ENCODE measurements at places on chromosomes 2 and 18.

GRCh38 chr2:239313776-239314175, 87.0 kb downstream of the HDAC4 start:
- DNase-seq, result no peak

- no peak for DNase-seq
These were observed 28.5 kb upstream of the AQP4 start for GRCh38 chr18:26893996-26894395.

DNA sequence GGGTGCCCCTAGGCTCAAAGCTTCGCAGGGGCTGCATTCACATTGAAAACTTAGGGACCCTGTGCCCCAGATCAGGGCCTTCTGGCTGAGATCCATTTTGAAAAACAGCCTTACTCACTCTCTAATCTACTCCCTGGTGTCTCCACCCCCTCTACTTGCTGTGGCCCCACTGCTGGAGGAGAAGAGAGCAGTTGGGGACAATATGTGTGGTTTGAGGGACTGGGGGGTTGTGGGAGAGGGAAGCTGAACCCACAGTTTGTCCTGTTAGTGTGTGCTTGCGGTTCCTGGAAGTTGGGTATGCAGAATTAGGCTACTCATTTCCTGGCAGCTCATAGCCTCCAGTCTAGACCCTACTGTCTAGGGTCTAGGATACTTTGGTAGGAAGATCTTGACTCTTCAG, 211.4 kb downstream of the PRKCE start:
- DNase-seq, result no peak

DNA sequence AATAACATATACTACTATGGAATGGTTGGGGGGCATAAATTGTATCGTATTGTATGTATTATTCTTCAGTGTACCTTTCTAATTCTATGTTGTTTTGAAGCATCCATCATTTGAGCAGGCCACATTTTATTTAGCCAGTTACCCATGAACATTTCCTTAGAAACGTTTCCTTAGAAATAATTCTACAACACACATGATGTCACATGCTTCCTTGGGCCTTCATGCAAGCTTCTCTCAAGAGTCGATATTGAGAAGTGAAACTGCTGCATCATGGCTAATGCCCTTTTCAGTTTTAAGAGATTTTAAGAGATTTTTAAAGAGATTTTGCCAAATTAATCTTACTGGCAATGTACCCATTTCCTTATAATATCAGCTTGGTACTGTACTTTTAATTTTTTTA, 63.9 kb downstream of the ALPK2 start:
- no peak for DNase-seq

- no peak for DNase-seq
These were observed 201.6 kb upstream of the SALL3 start for GRCh38 chr18:78777992-78778391.

- no peak for DNase-seq
These were observed 106.7 kb downstream of the MEIS1 start for GRCh38 chr2:66541646-66542045.

DNA sequence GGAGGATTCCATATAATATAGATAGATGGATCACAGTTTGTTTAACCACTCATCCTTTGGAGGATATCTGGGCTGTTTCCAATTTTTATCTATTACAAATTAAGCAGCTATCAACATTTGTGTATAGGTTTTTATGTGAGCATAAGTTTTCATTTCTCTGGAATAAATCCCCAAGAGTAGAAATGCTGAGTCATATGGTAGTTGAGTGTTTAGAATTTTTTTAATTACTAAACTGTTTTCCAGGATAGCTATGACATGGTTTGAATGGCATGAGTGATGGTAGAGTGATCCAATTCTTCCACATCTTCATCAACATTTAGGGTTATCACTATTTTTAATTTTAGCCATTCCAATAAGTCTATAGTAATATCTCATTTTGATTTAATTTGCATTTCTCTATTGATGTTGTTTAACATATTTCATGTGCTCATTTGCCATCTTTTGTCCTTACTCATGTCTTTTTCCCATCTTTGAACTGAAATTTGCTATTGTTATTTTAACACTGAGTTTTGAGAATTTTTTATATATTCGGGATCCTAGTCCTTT, 31.4 kb downstream of the ABCB11 start:
- DNase-seq, result no peak

- no peak for DNase-seq
These were observed 5.5 kb downstream of the CYB5A start for GRCh38 chr18:74286106-74286855.

- no peak for DNase-seq
These were observed 10.2 kb upstream of the THNSL2 start for GRCh38 chr2:88159955-88160415.

GRCh38 chr2:147711031-147711430, 133.8 kb upstream of the ACVR2A start:
- peak; percentile 11 for DNase-seq

GRCh38 chr18:9643549-9643948, 29.2 kb upstream of the PPP4R1 start:
- DNase-seq, result peak; percentile 86

DNA sequence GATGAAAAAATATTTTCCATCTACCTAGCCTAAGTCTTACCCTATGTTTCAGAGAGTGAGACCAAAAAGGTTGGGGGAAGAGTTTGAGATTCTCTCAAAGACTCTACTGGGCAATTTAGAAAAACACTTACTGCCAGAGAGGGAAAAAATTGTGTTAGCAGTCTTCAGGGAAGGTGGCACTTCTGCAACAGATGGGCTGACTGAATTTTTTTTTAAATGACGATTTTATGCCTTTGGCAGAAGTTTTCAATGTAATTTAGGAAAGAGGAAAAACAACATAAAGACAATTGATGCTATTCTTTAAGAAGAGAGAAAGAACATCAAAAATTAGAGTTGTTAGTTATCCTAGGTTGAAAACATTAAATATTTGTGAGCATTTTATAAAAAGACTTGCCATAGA, 1894.5 kb upstream of the PIK3C3 start:
- no peak for DNase-seq

GRCh38 chr2:66526180-66526579, 91.3 kb downstream of the MEIS1 start:
- no peak for DNase-seq

GRCh38 chr2:172050479-172051125, 34.7 kb upstream of the DLX1 start:
- no peak for DNase-seq

DNA sequence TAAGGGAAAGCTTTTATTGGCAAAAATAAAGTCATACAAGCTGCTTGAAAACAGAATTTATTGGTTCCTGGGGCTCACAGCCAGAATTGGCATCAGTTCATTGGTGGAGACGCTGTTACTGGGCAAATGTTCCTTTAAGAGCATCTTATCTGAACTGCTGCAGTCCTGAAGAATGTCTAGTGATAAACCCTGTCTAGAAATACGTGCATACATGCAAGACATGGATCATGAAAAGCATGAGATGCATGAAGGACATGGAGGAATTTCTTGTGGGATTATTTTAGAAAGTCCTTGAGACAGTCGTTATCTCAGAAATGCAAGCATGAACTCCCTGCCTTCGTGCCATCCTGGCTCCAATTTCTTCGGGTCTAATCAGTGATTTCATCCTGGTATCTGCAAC, 32.5 kb upstream of the FHOD3 start:
- DNase-seq, result no peak

GRCh38 chr2:102138331-102138730, 4.2 kb upstream of the IL1R1 start:
- DNase-seq, result no peak

DNA sequence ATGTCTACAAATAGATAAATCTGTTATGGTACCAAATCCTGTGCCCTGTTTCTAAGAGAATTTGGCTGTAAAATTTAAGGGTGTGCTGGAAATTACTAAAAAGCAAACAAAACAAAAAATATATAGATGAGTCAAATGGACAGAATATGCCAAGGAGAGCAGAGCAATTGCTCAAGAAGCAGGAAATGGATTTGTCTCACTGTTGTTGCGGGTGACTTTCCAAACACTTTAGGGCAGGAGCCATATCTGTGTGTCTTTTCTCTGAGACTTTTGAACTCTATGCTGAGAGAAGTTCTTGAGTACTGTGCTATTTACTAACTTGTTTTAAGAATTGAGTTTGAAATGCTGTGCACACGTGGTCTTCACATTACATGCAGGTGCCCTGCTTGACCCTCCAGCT, 221.7 kb downstream of the PHLPP1 start:
- no peak for DNase-seq

- DNase-seq, result no peak
These were observed 202.9 kb downstream of the MIB1 start for GRCh38 chr18:21943456-21943855.

DNA sequence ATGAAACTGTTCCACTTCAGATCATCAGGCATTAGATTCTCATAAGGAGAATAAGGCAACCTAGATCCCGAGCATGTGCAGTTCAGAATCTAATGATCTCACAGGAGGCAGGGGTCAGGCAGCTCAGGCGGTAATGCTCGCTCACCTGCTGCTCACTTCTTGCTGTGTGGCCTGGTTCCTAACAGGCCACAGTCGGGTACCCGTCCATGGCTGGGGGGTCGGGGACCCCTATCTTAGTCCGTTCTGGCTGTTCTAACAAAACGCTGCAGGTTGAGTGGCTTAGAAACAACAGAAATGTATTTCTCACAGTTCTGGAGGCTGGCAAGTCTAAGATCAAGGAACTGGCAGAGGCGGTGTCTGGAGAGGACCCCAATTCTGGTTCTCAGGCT, 79.2 kb downstream of the ASB1 start:
- DNase-seq, result no peak

DNA sequence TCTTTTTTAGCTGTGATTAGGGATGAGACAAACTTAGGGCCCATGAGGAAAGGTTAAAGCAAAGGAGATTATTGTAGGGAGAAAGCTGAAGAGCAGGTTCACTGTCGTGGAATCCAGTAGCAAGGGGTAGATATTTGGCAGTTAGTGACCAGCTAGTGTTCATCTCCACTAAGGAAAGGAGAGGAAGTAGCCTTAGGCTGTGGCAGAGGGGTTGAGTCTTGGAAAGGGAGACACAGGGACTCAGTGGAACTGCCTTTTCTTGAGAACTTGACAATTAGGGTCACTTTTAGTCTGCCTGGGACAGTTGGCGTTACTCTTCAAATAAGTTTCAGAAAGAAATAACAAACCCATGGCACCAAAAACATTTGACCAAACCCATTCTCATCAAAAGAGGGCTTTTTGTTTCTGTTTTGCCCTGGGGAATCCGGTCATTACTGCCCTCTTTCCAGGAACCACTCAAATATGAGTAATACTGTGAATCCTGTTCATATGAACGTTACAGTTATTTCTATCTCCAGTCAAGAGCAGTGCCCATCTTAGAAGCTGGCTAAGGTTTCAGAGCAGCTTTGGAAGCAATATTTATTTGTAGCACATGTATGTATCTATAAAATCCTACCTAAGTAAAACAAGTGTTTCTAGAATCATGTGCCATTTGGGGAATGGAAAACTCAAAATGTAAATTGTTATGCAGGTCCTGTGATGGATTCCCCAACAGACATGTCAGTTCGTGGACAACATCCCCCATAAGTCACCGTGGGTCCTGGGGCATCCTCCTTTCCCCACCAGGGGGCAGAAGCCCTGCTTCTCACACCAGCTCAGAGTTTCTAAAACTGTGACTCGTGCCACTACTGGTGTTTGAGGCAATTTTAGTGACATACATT, 77.3 kb upstream of the PHLPP1 start:
- peak; percentile 2 for DNase-seq

DNA sequence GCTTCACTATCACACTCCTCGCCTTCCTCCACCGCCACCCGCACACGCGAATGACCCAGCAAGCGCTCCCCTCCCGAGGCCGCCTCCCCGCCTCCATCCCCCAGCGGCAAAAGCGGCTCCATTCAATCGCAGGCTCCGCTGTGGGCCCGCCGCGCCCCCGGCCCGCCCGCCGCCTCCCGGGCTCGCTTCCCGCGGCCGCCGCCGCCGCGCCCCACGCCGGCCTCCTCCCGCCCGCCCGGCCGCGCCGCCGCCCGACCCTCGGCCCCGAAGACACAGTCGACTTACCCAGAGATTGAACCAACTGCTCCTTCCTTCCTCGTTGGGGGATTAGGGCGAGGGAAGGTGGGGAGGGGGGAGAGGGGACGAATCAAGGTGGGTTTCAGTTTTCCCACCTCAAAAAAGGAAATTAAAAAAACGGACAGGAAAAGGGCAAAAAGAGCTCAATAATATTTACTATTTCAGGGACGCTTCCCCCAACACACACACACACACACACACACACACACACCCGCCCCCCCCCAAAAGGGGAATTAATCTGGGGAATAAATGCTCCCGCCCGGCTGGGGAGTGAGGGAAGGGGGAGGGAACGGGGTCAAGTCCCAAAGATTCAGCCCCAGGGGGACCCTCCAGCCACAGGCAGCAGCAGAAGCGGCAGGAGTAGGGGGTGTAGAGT, 743 bp downstream of the XPO1 start:
- DNase-seq, result no peak

DNA sequence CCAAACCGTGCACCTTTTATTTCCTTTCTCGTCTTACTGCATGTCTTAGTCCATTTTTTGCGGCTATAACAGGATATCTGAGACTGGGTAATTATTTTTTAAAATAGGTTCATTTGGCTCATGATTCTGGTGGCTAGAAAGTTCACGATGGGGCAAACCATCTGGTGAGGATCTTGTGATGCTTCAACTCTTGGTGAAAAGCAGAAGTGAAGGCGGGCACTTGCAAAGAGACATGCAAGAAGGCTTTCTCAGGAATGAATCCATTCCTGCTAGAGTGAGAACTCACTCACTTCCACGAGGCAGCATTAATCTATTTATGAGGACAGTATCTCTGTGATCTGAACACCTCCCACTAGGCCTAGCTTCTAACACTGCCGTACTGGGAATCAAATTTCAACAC, 327.1 kb upstream of the RBMS1 start:
- no peak for DNase-seq

- no peak for DNase-seq
These were observed 26.9 kb downstream of the SDC1 start for GRCh38 chr2:20198001-20198400.

DNA sequence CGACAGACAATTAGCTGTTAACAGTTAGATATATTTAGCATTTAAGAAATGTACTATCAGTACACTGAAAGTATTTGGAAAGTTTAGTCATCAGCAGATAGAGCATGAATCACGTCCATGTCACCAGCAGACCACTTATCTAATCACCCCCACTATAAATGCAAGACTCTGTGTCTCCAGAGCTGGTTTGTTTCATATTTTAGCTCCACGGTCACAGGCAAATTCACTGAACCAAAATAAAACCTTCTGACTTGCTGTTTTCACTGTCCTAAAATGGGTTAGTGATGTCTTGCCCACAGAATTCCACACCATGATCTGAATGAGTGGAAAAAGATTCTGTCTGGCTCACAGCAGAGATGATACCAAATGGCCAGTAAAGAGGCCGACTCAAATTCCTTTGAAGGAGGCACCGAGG, 64.9 kb downstream of the CDH2 start:
- no peak for DNase-seq

- no peak for DNase-seq
These were observed 226.4 kb upstream of the SALL3 start for GRCh38 chr18:78753240-78753639.

DNA sequence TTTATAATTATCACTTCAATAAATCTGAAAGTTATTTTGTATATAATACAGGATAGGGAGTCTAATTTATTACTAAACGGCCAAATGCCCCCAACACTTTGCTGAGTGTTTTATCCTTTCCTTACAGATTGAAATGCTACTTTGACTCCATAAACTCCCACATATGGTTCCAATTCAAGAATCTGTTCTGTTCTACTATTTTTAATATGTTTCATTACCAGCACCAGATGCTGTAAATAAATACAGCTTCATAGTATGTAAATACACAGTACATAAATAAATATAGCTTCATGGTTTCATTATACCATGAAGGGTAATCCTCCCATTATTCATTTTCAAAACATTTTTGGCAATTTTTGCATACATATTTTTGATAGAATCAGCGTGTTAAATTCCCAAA, 34.0 kb upstream of the MREG start:
- DNase-seq, result no peak
